Thoracic aorta (tissue), 2 donors: ENCODE measurements at places on chromosomes 4 and X.

DNA sequence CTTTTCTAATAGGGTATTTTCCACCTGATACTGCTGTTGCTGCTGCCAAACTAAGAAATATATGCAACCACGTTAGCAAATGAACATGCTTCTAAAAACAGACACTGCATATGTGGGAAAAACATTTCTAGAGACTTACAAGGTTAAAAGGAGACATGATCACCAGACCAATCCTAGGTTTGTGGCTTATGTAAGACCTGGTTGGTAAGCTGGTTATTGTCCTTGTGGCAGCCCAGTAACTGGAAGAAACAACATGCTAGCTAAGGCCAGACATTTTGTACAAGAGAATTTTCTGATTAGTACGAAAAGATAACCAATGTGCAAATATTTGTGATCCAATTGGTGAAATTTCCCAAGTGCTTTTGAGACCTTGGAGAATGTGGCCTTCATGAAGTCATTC is 112.0 kb downstream of the AFF2 start:
- no peak for DNase-seq

DNA sequence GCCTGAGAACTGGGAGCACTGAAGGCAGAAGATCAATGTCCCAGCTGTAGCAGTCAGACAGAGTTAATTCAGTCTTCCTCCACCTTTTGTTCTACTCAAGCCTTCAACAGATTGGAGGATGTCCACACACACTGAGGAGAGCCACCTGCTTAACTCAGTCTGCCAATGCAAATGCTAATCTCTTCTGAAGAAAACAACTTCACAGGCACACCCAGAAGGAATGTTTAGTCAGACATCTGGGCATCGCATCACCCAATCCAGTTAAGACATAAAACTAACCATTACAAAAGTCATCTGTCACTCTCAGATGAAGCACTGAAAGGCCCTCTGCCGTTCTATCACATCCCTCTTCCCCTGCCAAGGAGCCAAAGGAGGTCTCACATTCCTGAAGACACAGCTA is 173.7 kb downstream of the CENPC start:
- DNase-seq: no peak

- no peak for DNase-seq
These were observed 5.7 kb downstream of the PSAPL1 start for GRCh38 chr4:7429069-7429416.

DNA sequence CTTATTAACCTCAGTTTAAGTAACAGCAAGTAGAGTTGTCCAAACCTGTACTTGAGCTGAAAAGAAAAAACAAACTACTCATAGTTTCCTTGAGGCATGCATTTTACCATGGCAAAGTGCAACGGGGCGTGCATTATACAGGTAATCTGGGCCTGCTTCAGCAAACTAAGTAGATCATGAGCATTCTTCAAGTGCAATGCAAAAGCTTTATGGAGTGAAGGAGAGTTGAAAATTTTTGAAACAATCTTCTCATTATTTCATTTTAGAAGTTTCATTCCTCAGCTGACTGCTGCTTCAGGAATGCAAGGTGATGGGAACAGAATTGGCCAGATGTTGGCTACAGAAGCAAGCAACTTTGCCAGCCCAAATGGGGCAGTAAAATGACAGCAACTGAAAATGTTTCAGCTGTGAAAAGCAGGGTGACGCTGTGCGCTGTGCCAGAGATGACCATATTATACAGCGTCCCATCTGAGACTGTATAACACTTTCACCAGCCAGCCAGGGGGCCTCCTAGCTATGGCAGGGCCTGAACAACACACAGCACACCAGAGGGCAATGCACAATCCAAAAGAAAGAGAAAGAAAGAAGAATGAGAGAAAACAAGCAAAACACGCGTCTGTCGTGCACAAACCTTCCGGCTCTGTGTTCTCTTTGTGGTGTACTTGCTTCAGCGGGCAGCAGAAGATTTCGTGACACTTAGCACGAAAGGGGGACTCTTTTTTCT is 145.5 kb upstream of the FGF13 start:
- DNase-seq: no peak

GRCh38 chr4:53098681-53099121 is 236.6 kb downstream of the RASL11B start:
- DNase-seq: no peak

- DNase-seq: no peak
These were observed 250.5 kb upstream of the PRKX start for GRCh38 chrX:3963980-3964379.

GRCh38 chr4:150773729-150774449 is 191.9 kb downstream of the MAB21L2 start:
- DNase-seq: no peak

GRCh38 chr4:103721251-103721650 is 1.5 kb upstream of the TACR3 start:
- DNase-seq: no peak

- DNase-seq: no peak
These were observed 39.0 kb downstream of the ENPEP start for GRCh38 chr4:110514889-110515479.

DNA sequence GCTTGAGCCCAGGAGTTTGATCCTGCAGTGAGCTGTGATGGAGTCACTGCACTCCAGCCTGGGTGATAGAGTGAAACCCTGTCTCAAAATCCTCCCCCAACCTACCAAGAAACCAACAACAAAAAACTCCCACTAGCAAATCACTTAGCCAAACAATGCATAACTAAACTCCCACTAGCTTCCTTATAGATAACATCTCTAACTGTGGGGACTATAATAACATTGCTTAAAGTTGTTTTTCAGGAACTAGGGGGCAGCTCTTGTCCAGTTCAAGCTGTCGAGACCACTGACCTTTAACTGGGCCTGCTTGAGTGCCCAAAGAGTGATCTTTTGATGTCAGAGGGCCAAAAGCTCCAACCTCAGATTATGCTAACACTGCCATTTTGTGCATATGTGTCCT is 81.7 kb downstream of the FREM3 start:
- DNase-seq: no peak

GRCh38 chr4:1261107-1261928 is 12.4 kb upstream of the CTBP1 start:
- no peak for DNase-seq

DNA sequence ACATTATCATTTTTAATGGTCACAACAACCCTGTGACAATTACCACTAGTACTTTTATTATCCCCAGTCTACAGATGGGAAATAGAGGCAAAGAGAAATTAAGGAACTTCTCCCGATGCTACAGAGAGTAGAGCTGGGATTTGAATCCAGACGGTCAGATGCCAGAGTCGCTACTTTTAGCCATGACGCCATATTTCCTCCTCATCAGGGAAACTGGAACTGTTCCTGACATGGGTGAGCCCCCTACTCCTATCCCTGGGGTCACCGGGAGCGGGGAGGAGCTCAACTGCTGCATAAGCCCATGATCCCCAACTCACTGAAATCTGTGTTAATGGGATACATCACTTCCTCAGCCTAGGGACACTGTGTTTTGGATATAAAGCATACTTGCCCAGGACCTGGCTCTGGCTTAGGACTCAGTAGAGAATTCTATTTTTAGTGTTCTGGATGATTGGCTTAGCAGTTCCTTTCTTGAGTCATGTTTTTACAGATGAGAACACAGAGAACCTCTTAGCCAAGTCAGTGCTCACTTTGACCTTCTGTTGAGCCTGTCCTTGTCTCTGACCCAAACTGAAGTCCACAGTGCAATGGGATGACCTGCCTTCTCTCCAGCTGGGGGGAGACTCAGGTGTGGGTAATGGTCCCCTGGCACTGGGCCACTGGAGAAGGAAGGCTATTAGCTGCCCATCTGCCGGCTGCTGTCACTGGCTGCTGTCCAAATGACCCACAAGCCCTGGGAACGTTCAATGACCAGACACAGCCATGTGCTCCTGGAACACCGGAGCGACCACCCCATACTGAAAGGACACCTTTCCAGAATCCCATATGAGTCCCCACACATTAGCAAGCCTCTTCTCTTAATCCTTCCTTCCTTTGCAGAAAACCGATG is 90.8 kb upstream of the SHISA3 start:
- DNase-seq: no peak

GRCh38 chrX:107683124-107683895 is 55.0 kb downstream of the PRPS1 start:
- DNase-seq: no peak

GRCh38 chr4:93719552-93719951 is 109.0 kb upstream of the ATOH1 start:
- no peak for DNase-seq

- DNase-seq: no peak
These were observed 149.7 kb upstream of the MSX1 start for GRCh38 chr4:4709736-4710135.

- no peak for DNase-seq
These were observed 58.4 kb upstream of the STS start for GRCh38 chrX:7088968-7089615.

DNA sequence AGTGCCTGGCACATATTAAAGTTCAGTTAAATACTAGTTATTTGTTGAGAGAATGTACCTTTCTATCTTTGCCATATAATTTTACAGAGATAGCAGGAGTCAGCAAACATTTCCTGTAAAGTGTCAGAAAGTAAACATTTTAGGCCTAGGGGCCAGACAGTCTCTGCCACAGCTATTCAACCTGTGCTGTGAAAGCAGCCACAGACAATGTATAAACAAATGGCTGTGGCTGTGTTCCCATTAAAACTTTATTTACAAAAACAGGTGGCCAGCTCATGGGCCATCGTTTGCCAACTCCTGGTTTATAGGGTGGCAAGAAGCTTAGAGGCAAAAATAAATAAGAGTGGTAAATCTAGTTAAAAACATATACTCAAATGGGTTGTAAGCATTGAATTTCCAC is 34.0 kb upstream of the BRS3 start:
- no peak for DNase-seq

GRCh38 chr4:165060938-165061337 is 7.3 kb downstream of the TRIM75 start:
- DNase-seq: no peak

DNA sequence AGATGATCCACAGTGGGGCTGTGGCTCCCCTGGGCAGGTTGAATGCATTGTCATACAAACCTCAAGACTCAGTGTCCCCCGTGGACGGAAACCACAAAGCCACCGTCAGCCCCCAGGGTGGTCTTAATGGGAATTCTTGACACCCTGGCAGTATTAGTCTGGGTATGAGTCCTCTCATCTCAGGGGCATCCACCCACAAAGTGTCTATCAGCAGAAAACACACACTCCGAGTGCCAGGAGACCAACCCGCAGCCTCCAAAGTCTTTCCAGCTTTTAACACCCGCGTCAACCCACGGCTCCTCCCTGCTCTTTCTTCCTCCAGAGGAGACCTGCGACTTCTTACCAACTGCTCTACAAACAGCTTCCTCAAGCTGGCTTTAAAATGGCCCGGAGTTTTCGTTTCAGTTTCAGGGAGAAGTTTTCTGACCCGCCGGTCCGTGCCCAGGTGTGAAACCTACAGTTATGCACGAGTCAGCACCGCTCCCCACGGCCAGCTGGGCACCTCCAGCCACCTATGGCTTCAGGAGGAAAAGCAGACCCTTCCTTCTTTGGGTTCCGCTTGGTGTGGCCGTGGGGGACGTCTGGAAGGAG is 14.4 kb upstream of the ASMTL start:
- DNase-seq: no peak

GRCh38 chrX:13911586-13911985 is 94.7 kb upstream of the GPM6B start:
- no peak for DNase-seq

DNA sequence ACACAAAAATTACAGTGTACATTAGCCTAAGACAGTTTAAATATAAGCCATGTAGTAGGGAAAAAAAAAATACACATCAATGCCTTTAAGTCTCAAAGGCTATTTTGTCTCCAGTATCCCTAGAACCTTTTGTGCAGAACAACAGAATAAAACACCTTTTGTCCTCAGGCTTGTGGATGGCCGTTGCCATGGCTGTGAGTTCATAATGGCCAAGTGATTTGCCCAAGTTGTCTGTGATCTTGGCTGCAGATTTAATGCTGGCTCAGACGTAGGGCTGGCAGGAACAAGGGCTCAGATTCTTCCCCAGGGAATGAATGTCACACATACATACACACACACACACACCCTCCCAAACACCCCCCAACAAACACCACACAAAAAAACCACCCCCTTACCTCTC is 25.3 kb downstream of the GPM6B start:
- no peak for DNase-seq

GRCh38 chrX:22325096-22325495 is 52.4 kb downstream of the CBLL2 start:
- DNase-seq: no peak
